Heart left ventricle (tissue), 16 donors: ENCODE measurements at places on chromosomes 1 and 21. TPM values are rescaled to one million over a fixed set of nuclear protein-coding genes. Genes with fewer than 3 reads are reported as not detected.

- no peak for DNase-seq
These were observed 13.9 kb upstream of the CPT2 start for GRCh38 chr1:53182716-53183094.

GRCh38 chr1:154938604-154939399 lies 2.3 kb upstream of the PMVK start:
- no peak for DNase-seq

DNA sequence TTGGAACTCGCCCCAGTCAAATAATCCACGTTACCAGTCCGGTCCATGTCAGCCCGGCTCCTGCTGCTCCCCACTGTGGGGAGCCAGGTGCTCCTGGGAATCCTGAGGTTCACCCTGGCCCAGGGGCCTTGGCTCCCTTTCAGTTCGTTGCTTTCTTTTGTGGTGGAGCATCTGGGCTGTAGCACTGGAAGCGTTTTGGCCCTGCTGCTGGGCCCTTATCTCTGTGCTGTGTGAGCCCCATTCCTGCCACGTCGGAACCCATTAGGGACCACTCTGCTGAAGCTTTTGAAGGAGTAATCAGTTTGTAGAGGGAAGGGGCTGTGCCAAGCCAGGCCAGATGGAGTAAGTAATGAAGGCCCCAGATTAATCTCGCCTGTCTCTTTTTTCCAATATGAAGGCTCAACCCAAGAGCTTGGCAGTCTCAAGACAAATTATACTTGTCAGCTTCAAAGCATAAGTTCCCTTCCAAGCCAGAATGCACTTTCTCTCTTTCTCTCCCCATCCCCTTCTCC lies 82.3 kb downstream of the PGM1 start:
- DNase-seq: peak; percentile 32

DNA sequence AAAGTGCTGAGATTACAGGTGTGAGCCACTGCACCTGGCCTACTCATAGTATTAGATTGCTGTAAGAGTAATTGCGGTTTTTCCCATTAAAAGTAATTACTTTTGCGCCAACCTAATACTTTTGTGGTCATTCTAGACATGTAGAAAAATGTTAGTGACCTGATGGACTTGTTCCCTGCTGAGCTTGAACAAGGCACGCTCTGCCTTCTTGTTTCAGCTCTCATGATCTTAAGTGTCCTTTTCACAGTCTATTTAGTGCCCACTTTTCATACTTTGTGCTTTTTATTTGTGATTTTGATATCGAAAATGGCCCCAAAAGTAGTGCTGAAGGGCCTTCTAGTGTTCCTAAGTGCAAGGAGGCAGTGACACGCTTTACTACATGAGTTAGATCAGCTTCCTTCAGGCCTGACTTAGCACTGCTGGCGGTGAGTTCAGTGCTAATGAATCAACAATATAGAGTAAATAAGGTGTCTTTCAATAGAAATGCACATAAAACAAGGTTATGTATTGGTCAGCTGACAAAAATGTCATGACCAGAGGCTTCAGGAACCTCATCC lies 5.6 kb upstream of the RD3 start:
- no peak for DNase-seq

G0S2 gene
- 300 TPM for total RNA-seq
